ENCODE measurements at places on chromosomes 11 and 22.

DNA sequence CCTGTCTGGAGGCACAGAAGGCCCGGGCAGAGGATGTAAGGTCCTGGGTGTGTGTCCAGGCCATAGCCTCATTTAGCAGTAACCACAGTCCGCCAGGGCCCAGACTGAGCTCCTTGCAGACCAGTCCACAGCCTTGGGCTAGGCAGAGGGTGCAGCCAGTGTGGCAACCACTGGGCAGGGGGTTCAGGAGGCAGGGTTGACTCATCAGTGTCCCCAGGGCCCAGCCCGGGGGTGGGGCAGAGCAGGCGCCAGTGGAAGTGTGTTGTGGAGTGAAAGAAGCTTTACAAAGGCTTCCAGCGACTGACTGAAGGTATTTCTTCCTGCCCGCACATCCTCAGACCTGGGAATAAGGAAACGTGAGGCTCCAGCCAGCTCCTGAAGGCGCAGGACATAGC is 27.7 kb upstream of the WNT11 start:
- no peak for DNase-seq

DNA sequence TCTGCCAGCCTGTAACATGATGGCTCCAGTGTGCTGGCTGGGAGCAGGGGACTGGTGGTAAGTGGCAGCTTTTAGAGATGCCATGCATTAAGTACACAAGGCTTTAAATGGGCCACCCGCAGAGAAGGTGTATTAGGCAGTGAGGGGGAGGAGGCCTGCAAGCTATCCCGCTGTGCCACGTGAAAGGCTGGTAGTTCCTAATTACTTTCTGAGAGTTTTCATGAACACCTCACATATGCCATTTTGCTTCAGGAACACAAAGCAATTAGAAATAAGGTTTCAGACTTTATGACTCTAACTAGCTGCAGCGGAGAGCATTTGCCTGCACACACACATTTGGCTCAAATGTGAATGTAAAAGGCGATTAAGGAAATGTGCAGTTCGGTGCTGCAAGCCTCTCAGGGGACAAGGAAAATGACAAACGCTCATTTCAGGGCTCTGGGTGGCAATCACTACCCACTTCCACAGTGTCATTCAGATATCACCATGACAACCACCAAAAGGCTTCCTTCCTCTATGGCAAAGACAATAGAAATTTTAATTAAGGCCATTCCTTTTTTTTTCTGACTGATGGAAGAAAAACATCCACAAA is 116.6 kb downstream of the PLEKHA7 start:
- no peak for DNase-seq

DNA sequence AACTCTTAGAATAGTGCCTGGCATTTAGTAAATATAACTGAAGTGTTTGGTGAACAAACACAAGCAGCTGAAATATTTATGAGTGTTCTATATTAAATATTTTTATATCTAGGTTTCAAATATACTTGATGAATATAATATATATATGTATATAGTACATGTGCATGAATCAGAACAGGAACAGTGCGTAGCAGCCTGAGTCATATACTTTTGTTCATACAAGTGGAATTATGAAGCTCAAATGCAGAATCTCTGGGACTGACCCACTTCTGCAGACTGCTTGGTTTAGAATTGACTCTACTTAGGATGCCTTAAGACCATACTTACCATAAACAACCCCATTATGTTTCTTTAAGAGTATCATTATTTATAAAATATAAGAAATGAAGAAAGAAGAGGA is 997.8 kb upstream of the RAG2 start:
- DNase-seq = no peak

DNA sequence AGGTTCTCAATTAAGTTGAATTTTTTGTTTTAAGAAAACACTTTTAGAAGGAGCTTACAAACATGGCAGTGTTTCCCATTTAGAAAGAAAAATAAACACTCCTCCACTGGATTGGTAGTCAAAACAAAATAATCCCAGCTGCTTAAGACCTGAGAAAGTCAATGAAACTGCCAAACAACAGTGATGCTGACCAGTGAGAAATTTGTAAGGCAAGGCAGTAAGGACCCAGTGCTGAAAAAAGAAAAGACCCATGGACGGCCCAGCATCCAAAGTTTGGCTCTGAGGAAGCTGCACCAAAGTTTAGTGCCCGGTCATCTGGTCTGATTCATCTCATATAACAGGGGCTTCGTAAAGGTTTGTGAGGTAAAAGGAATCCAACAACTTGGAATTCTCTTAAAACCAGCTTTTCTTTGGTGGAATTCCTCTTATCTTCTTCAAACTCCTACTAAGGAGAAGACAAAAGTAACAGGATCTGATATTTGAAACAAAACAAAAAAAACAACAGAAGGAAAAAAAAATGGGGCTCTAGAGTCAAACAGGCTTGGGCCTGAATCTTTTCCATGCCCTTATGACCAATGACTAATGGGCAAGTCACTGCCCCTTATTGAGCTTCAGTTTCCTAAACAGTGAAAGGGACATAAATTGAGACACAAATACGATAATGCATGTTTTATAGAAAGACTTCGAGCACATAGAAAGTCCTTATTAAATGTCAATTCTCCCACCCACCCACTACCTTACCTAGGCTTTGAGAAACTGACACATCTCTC is 383.0 kb upstream of the NARS2 start:
- no peak for DNase-seq

GRCh38 chr11:76705826-76706225 is 35.3 kb upstream of the LRRC32 start:
- DNase-seq = no peak

GRCh38 chr11:134531327-134532130 is 119.5 kb upstream of the B3GAT1 start:
- no peak for DNase-seq

DNA sequence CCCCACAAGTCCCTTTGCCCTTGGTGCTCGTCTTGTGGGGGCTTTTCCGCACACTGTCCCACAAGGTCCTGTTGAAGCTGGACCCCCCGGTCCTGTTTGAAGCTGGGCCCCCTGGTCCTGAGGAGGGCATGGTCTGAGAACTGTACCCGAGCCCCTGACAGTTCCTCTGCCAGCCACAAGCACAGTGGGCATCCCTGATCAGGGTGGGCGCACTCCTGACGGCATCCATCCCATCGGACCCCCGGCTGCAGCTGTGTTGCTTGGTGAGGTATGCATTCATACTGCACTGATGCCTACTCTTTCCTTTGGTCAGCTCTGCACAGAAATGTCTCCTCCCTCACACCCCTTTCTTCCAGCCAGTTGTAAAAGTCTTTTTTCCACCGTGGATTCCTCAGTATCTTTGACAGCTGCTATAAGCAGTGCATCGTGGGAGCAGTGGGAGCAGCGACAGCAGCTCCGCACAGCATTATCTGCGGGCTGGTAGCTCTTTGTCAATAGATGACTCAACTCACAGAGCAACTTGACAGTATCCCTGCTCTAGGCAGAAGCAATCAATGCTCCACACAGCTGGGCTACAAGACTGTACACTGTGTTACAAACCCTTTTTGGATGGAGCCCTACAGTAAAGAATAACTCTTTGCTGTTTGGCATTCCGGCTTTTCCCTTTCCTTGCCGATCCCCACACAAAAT is 1030.8 kb upstream of the CCDC90B start:
- DNase-seq = no peak

DNA sequence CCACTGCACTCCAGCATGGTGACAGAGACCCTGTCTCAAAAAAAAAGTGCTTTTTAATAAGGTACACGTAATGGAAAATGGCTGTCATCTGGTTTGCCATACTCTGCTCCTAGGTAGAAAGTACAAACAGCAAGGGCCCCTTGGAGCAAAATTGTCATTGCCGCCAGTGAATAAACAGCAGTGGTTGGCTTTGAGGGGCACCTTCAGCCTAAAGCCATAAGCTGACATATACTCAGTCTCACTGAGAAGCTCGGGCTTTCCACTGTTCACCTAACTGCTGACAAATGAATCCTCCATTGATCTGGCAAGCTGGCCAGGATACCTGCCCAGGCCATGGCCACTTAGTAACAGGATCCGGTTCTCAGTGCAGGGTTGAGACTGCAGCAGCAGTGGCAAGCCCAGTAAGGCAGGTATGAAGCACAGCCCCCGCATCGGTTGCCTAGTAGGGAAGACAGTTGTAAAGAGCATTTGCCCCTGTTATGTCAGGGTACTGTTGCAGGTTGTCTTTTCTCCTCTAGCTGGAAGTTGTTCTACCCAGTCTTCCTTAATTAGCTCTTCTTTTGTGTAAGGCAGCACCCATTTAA is 38.8 kb downstream of the MARK2 start:
- DNase-seq = no peak

DNA sequence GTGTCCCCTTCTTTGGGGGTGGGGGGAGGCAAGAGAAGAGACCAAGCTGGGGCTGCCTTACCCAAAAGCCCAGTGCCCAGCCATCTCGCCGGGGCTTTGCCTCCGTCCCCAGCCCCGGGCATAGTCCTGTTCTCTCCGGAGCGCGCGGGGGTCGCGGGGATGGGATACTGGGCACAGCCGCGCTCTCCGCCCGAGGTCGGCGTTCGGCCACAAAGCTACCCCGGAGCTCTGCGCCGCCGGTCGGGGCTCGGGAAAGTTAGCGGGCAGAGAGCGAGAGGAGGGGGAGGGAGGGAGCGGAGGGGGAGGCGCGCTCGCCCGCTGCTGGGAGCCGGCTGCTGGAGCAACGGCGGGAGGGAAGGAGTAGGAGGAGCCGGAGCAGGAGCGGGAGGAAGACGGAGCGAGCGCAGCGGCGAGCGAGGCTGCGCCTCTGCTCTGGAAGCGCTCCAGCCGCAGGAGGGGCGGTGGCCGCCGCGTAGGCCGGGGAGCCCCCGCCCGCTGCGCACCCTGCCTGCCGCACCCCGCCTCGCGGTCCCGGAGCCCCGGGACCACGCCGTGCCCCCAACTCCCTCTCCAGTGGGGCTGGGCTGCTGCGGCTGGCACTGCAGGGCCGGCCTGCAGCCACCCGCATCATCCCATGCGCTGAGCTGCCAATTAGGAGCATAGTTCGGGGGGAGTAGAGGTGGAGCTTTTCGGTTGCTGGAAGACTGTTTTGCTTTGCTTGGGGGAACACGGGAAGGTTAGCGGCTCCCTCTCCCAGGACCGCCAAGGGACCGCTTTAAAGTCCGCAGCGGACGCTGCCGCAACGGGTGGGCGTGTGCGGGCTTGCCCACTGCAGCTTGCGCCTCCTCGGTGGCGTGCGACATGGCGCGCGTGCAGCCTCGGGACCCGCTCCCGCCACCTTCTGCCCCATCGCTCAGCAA is at the start of gene SCN4B:
Gene SCN4B, minus strand, starts transcription at position 272 of the 920 bp plus-strand sequence. Its CDS starts 150 bp downstream, at position 122.
- DNase-seq = peak; percentile 92

DNA sequence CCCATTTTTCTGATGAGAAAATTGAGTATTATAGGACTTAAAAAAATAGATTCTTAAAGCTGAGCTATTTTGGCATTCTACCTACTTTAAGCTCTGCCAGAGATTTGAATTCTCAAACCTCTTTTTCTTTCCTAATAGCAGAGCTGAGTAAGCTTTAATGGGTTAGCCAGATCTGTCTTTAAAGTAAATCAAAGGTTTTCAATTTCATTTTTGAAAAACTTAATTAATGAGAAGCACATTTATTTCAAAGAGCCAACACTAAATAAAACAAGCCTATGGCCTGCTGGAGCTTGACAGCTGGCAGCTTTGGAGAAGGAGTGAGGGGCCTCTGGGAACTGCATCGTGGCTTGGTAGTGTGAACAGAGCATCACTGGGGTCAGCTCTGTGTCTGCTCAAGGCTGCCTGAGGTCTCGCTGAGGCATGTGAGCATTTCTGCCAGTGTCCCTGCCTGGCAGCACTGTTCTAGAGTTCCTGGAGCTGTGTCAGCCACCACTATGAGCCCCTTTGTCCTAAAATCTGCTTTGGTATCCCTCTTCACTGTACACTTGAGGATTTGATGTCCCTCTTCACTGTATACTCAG is 50.4 kb upstream of the PRSS23 start:
- DNase-seq = no peak

DNA sequence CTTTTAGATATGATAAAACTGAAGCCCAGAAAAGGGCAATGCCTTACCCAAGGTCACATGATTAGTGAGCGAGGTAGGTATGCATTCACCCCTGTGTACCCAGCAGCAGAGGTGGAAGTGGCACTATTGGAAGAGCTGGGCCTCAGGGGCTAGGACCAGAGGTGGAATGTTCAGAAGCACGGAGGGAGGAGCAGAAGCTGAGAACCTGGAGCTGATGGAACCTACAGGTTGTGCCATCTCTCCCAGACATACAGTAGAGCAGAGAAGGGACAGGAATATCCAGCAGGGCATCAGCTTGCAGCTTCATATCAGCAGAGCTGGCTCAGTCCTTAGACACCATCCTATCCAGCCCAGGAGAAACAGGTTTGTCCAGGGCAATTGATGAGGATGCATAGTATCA is 14.6 kb upstream of the FCHSD2 start:
- DNase-seq = no peak

- no peak for DNase-seq
These were observed 1339.8 kb downstream of the LRRC4C start for GRCh38 chr11:40119661-40120060.

- no peak for DNase-seq
These were observed 153.8 kb downstream of the CACNA1I start for GRCh38 chr22:39724390-39724789.

- no peak for DNase-seq
These were observed 70.1 kb downstream of the CYB5R2 start for GRCh38 chr11:7603031-7603781.

GRCh38 chr22:26139310-26139709 is 30.0 kb upstream of the SEZ6L start:
- DNase-seq = no peak

GRCh38 chr22:23193882-23194281 is 13.6 kb downstream of the BCR start:
- DNase-seq = no peak

DNA sequence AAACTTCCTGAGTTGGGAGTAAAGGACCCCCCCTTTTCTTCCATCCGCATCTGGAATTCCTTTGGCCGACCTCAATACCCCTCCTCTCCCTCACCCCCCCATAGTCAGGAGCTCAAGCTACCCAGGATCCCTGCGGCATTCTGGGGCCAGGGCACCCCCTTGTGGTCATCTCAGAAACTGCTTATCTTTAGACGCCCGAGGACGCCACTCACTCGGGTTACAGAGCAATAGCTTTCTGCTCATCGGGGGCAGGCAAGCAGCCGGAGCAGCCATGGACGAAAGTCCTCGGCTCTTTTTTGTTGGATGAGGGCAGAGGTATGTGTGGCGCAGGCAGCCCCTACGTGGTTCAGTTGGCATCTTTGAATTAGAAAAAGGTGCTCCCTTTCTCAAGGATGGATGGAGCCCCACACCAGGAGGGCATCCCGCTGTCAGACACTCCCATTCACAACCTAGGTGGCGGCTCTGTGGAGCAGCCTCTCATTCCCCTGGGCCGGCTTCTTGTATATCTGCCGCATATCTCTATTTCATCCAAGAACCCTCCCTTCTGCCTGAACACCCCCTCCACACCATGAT is 2.3 kb downstream of the C1QTNF5 start:
- peak; percentile 92 for DNase-seq

DNA sequence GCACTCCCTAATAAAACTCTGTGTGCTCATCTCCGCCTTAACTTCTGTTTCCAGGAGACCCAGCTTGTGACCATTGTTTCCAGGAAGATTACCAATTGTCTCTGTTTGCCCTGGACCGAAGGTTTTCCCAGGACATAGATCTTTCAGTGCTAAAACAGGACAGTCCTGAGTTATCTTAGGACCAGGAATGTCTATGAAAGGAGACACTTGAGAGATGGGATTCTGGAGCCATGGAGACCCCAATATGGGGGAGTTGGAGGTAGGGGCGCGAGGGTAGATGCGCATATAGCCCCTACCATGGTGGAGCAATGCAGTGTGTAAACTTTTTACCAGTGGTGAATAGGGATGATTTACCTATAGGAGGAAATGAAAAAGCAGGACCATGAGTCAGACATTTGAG is 10.2 kb upstream of the PRAME start:
- DNase-seq = no peak

GRCh38 chr22:20576445-20576816 is 69.0 kb downstream of the MED15 start:
- DNase-seq = no peak

Data from D721Med (cell line).